ENCODE measurements at places on chromosomes 4 and X.

- peak; percentile 54 for DNase-seq
Observed at GRCh38 chr4:116358633-116359222, 726.6 kb downstream of the TRAM1L1 start.

DNA sequence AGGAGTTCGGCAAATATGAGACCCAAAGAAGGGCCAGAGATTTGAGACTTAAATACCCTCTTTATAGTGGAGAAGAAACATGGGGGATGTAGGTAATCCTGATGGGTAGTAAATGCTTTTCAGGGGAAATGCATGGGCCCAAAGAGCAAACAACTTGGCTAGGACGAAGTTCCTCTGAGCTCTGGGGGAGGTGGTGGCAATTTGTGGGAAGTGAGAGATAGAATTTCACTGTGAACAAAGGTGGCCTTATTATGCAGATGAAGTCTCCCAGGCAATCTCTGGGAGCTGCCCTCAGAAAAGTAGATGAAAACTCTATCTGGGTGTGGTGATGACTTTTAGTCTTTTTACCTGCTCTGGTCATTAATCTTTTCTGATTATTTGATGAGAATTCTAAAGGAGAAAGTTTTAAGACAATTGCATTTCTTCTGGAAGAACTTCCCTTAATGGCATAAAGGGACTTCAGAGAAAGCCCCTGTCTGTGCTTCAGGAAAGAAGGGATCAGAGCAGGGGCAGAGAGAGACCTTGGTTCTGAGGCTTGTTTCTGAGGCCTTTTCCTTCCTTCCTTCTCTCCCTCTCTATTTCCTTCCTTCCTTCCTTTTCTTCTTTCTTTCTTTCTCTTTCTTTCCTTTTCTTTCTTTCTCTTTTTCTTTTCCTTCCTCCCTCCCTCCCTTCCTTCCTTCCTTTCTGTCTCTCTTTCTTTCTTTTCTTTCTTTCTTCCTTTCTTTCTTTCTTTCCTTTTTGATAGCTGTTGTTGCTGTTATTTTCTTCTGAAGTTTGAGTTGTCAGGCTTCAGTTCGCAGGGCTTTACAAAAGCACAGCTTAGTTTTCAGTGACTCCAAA lies 37.5 kb upstream of the MAOA start:
- DNase-seq, result no peak

DNA sequence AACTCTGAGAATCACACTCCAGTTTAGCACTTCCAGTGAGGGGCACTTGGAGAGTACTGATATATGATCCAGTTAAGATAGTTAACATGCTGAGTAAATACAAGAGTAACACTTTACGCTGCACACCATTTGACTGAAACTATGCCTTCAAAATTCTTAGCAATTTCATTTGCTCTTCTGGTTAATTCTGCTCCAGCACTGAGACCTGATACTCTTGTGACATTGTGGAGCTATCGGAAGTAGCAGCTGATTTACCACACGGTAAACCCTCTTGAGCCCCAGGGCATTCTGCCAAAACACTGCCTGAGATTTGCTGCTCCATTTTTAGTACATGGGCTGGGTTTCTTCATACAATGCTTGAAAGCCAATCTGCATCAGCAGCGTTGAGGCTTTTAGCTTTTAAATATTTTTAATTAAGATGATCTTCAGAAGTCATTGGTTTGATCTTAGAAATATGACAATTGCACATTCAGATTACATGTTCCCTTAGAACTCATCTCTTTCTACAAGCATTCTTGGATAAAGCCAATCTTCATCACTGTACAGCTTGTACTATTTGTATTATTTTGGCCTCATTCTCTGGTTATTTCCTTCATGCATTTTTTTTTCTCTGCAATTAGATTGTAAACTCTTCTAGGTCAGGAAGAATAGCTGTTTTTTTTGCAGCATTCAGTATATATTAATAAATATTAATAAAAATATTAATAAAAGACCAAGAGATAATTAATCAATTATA lies 67.8 kb upstream of the ETNPPL start:
- peak; percentile 87 for DNase-seq

DNA sequence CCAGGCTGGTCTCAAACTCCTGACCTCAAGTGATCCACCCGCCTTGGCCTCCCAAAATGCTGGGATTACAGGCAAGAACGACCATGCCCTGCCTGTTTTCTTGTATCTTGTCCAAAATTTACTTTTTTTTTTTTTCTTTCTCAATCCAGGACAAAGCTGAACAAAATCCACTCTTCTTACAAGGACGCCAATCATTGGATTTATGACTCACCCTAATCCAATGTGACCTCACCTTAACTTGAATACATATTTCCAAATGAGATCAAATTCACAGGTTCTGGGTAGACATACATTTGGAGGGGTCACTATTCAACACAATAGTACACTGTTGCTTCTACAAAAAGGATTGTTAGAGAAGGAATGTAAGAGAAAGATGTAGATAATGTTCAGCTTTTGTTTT lies 18.0 kb upstream of the TSR2 start:
- no peak for DNase-seq

- no peak for DNase-seq
Observed at GRCh38 chr4:2364654-2365053, 53.8 kb downstream of the ZFYVE28 start.

DNA sequence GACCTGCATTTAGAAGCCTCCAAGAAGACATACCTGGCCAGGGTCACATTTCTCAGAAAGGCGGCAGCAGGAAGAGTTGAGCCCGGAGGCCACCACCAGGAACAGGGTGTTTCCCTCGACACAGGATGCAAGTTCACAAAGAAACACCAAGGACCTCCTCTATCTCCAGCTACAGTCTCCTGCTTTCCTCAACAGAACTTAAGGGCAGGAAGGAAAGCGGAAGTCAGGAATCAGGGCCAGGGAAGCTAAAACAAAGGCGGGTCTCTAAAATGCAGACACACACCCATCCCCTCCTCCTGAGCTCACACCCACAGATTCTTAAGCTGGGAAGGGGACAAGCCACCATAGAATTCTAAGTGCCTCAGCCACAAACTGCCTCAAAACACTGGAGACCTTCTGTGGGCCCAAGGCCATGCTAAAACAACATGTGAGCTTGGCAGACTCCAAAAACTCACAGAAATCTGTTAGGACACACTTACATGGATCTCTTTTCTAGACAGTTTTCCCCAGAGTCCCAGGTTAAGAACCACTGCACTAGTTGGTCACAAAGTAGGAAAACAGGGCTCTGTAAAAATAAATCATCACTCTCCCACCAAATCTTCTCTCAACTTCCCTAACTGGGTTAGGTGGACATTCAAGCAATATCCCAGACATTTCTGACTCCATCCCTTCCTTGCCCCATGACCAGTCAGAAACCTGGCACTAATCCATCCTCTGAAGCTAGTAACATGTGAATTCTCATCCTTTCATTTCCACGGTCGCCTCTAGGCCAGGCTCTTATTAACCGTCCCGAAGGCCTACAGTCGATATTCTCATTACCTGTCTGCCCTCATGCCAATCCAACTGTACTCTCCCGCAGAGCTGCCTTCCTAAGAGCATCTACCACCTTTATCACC lies 163.2 kb downstream of the APBB2 start:
- no peak for DNase-seq

DNA sequence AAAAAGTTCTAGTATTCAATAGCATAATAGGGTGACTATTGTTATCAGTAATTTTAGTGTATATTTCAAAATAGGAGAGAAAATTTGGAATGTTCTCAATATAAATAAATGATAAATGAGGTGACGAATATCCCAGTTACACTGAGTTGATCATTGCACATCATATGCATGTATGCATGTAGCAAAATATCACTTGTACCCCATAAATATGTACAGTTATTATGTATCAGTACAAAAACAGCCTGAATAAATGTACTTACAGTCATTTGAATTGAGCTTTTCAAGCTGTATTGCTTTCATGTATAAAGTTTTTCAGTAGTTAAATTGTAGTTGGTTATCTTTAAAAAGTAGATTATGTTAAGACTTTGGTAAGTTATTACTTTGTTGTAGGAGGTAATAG lies 12.6 kb downstream of the CISD2 start:
- no peak for DNase-seq

Measured in NCI-H1417 (cell line).